ENCODE measurements at places on chromosomes 11 and 22. TPM values are rescaled to one million over a fixed set of nuclear protein-coding genes. Genes with fewer than 3 reads are reported as not detected.

Gene CD82
- total RNA-seq = 24.3 TPM

Gene OR51B2
- total RNA-seq = not detected

Gene GAL3ST3
- total RNA-seq = 45.1 TPM

Gene GNG3
- not detected for total RNA-seq

Gene CRYBB2
- total RNA-seq = not detected

Gene TBRG1
- 24.1 TPM for total RNA-seq

Gene LSP1
- 5.6 TPM for total RNA-seq

Gene ASCL2
- not detected for total RNA-seq

Gene P2RY2
- total RNA-seq = 1.5 TPM

Gene KCNK4
- total RNA-seq = not detected

Gene FERMT3
- 2.1 TPM for total RNA-seq

Gene C11orf21
- total RNA-seq = not detected

Gene TCN1
- not detected for total RNA-seq

Gene PRR33
- total RNA-seq = not detected

Gene SCN4B
- under 0.01 TPM for total RNA-seq

Measured in mesangial cell (primary cell).